Ovary (tissue), 10 donors: ENCODE measurements at places on chromosomes 1 and 21. TPM values are rescaled to one million over a fixed set of nuclear protein-coding genes. Genes with fewer than 3 reads are reported as not detected.

Gene AGT
- total RNA-seq = 8.4 TPM

Gene VSIG8
- total RNA-seq = 0.20 TPM

Gene FLG
- not detected for total RNA-seq

Gene HPCAL4
- total RNA-seq = 3.1 TPM

Gene ATP5PO
- total RNA-seq = 144 TPM

Gene CACNA1S
- total RNA-seq = not detected

Gene TMPRSS2
- total RNA-seq = 0.77 TPM

Gene MIXL1
- total RNA-seq = 0.34 TPM

Gene OR2L5
- total RNA-seq = not detected

Gene INKA2
- 5.1 TPM for total RNA-seq

Gene TNN
- not detected for total RNA-seq

Gene CELA3A
- 3.3 TPM for total RNA-seq

Gene TDRD5
- total RNA-seq = 0.12 TPM

Gene ARHGAP30
- 1.7 TPM for total RNA-seq

Gene TP73
- total RNA-seq = 0.83 TPM

Gene MATN1
- total RNA-seq = 0.86 TPM

Gene KIF26B
- 0.50 TPM for total RNA-seq

Gene TPM3
- 146 TPM for total RNA-seq

Gene SH3D21
- total RNA-seq = 9.2 TPM

Gene CASZ1
- 4.0 TPM for total RNA-seq

Gene PTBP2
- 28.0 TPM for total RNA-seq

Gene PDC
- total RNA-seq = not detected

Gene FCMR
- 2.8 TPM for total RNA-seq

Gene KRTAP15-1
- total RNA-seq = not detected

Gene RBP7
- 6.9 TPM for total RNA-seq

Gene ANGPTL1
- 48.9 TPM for total RNA-seq

Gene ATXN7L2
- 4.7 TPM for total RNA-seq

Gene LRRC8C
- total RNA-seq = 7.2 TPM

Gene COL11A1
- total RNA-seq = 18.0 TPM

Gene CDA
- total RNA-seq = 1.8 TPM

Gene CFHR5
- total RNA-seq = not detected

Gene OR2L2
- 0.69 TPM for total RNA-seq

Gene C4BPA
- total RNA-seq = 0.40 TPM

Gene HCRTR1
- total RNA-seq = not detected

Gene OR6N1
- total RNA-seq = not detected

Gene SLC45A3
- 9.5 TPM for total RNA-seq

Gene OR14K1
- total RNA-seq = not detected

Gene AIRE
- not detected for total RNA-seq

Gene PKN2
- 58.9 TPM for total RNA-seq

Gene SPRR5
- not detected for total RNA-seq

Gene AVPR1B
- not detected for total RNA-seq

Gene RHD
- total RNA-seq = not detected

Gene GJA5
- total RNA-seq = 4.9 TPM

Gene AMY2A
- total RNA-seq = not detected

Gene LEFTY1
- total RNA-seq = 1.3 TPM

Gene PTPRU
- total RNA-seq = 39.3 TPM

Gene TRPM2
- total RNA-seq = 3.4 TPM

Gene FCRL5
- total RNA-seq = 0.23 TPM

Gene ZBTB40
- 26.0 TPM for total RNA-seq

Gene TNFRSF9
- not detected for total RNA-seq

Gene LHX8
- total RNA-seq = not detected

Gene MTARC1
- 5.8 TPM for total RNA-seq

Gene OR2T29
- not detected for total RNA-seq

Gene ERICH3
- total RNA-seq = 2.1 TPM

Gene MMP23B
- total RNA-seq = 84.8 TPM

Gene TMOD4
- 0.55 TPM for total RNA-seq
